ENCODE measurements at places on chromosomes 7 and 10. TPM values are rescaled to one million over a fixed set of nuclear protein-coding genes. Genes with fewer than 3 reads are reported as not detected.

Gene CLRN3
- total RNA-seq = 18.5 TPM

GRCh38 chr7:36784991-36785940, 61.0 kb upstream of the AOAH start:
- H3K27ac ChIP-seq = no peak overlapping the region
- H3K4me3 ChIP-seq = no peak overlapping the region
- H3K27me3 ChIP-seq = no peaks in the 10 kb centered on the region
- H3K36me3 ChIP-seq = no peaks in the 10 kb centered on the region
- no peaks in the 10 kb centered on the region for H3K4me1 ChIP-seq
- DNase-seq = peak; percentile 31

Gene SVIL
- total RNA-seq = 14.2 TPM

Gene RSPH10B
- total RNA-seq = 0.47 TPM

GRCh38 chr10:10564081-10564794, 453.4 kb upstream of the CELF2 start:
- no peak overlapping the region for H3K27ac ChIP-seq
- no peaks in the 10 kb centered on the region for H3K27me3 ChIP-seq
- H3K36me3 ChIP-seq = no peaks in the 10 kb centered on the region
